ENCODE measurements at places on chromosomes 5 and 9.

DNA sequence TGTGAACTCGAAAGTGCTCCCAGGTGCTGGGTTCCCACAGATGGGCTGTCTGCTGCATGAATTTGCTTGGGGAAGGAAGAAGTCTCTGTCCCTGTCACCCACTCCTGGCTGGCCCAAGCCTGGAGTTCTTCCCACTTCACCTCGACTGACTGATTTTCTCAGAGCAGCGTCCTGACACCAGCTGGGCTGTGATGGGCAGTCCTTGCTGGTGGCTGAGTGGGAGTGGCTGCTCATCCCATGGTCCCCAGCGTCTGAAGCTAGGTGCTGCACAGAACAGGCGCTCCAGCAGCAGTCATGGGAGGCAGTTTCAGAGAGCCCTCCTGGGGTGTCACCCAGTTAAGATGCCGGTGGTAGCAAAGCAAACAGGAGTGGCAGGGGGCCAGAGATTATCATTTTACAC is 10.1 kb upstream of the NEURL1B start:
- no peak for DNase-seq

- no peak for DNase-seq
These were observed 10.4 kb upstream of the PTGES start for GRCh38 chr9:129762985-129763926.

DNA sequence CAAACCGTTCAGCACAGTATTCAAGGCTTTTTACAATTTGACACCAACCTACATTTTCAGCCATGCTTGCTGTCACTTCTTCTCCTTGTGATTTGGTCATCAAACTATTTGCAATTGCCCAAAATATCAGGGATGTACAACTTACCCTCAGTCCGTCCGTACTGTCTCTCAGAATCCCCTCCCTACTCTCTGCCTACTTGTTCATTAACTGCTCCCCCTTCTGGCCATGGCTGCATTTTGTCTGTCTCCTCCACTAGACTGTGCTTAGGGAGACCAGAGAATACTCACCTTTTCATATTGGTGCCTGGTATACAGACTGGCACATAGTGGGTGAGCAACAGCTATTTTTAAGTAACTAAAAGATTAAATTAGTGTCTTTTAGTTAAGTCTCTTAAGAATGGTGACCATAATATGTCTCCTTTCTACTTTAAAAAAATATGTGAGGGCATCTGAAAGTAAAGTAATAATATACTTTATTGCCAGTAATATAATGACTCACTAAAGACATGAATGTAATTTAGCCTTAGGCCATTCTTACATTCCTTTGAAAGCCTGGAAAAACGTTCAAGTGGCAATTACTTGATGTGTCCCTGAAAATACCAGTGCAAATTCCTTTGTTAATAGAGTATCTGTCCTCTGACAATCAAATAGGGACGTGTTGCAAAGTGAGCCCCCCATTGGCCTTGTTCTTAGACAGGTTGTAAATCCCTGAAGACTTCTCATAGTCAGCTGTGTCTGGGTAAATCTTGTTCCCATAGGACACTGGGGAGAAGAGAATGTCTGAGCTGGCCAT is 27.8 kb downstream of the PRLR start:
- no peak for DNase-seq

DNA sequence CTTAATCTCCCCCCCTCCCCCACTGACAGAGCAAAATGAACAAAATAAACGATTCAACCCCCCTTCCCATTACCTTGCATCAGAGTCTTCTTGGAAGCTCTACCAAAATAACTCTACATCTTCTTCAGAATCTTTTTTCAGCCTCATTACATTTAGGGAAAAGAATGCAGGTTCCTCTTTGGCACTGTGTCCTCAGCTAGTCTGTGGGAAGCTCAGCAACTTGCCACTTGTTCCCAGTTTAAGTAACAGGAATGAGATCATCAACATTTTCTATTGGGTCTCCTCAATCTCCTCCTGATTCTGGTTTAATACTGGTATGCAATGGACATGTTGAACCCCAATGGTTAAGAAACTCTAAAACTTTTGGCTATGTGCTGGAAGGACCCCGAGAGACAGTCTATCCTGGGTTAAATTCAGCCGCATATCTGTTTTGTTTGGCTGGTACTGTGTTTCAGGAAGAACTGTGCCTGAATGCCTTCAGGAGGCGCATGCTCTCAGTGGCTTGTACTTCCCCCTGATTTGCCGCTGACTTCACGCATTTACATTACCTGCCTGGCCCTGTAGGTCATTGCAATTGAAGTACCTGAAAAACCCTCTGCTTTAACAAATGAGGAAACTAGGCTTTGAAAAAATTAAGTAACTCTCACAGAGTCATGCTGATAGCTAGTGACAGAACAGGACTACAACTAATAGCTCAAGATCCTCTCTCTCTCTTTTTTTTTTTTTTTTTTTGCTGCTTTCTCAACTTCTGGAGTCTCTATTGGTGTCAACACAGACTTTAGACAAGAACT is 78.1 kb upstream of the HMHB1 start:
- DNase-seq: no peak

GRCh38 chr9:133914442-133915342 is 77.4 kb downstream of the VAV2 start:
- no peak for DNase-seq

GRCh38 chr9:131478911-131479310 is 23.8 kb upstream of the POMT1 start:
- DNase-seq: no peak

- DNase-seq: no peak
These were observed 1.6 kb downstream of the FNIP1 start for GRCh38 chr5:131795228-131795627.

GRCh38 chr9:21993893-21994555 is at the start of gene CDKN2A:
Gene CDKN2A (minus strand): TSS chr9:21994392.
- no peak for DNase-seq

DNA sequence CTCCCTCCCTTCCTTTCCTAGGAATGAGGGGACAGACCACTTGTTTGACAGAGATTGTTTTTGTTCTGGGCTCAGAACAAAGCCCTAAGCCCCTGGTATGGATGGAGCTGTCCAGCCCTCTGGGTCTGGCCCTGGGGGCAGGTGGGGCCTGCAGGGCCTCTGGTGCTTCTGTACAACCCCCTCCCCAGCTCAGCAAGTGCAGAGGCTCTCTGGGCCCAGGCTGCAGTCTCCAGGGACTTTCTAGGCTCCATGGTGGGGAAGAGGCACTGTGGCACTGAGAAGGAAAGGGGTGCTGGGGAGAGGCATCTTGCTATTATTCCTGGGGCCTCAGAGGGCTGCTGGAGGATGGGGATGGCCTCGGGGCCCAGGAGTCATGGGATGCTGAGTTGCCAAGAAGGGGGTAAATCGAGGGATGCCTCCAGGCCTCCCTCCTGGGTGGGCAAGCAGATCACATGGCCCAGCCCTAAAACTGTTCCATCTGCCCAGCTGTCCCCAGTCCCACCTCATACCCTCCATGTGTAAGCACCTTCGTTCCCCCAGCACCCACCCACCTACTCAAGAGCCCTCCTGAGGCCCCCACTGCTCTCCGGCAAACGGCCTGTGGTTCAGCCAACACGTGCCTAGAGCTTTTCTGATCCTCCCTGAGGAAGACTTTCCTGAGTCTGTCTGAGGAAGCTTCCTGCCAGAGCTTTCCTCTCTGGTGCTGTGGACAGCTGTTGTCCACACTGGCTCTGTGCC is 225.7 kb downstream of the CACNA1B start:
- DNase-seq: no peak

- no peak for DNase-seq
These were observed 60.6 kb upstream of the SV2C start for GRCh38 chr5:76022611-76023010.

- no peak for DNase-seq
These were observed 12.4 kb downstream of the PTGS1 start for GRCh38 chr9:122382901-122383850.

DNA sequence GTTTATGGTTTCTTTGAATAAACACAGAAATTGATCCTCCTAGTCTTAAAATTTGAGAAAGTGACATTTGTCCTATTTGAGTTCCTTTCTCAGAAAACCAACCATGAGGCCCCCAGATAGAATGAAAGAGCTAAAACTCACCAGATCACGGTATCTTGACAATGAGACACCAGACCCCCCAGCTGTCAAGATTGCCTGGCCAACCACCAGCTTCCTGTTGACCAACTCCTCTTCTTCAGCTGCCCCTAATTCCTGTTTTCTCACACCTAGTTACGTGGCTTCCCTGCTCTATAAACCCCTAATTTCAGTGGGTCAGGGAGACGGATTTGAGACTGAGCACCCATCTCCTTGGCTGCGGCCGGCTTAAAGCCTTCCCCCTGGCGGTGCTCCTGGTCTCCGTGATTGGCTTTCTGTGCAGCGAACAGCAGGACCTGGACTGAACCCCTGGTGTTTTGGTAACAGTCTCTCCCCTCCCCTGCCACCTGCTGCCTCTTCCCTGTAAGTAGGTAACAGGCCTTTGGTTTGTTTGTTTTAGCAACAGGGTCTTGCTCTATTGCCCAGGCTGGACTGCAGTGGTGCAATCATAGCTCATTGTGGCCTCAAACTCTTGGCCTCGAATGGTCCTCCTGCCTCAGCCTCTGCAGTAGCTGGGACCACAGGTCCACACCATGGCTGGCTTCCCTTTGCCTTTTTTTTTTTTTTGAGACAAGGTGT is 4.8 kb upstream of the ENTPD2 start:
- DNase-seq: no peak

- no peak for DNase-seq
These were observed 277.6 kb upstream of the TNC start for GRCh38 chr9:115395511-115396021.

GRCh38 chr9:20112205-20112783 is 323.5 kb upstream of the SLC24A2 start:
- DNase-seq: no peak

GRCh38 chr9:126611193-126611591 is 2.5 kb upstream of the LMX1B start:
- no peak for DNase-seq

GRCh38 chr5:144405991-144406390 is 235.3 kb downstream of the KCTD16 start:
- no peak for DNase-seq

DNA sequence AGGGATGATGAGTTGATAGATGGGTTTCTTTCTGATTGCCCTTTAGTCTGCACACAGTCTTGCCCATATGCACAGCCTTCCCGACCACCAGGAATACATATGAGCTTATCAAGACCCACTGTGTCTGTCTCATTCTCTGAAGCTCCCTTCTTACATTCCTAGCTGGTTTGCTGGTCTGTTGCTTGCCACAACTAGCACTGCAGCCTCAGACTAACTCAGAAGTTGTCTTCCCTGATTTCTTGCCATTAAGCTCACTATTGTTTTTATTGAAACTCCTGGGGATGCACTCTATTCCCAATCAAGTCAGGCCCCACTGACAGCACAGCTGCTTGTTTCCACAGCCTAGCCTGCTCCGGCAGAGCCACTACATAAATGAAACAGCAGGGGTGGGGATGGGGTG is 97.5 kb downstream of the SAXO1 start:
- no peak for DNase-seq
